NCI-H748 treated with DMSO at 0.1 percent for 48 hours (cell line): ENCODE measurements at places on chromosomes 11 and 22.

- no peak for DNase-seq
Measured at GRCh38 chr11:79258576-79258975, 182.3 kb downstream of the TENM4 start.

GRCh38 chr11:6297831-6298230 lies 22.5 kb downstream of the CAVIN3 start:
- DNase-seq = no peak

- DNase-seq = no peak
Measured at GRCh38 chr11:114153224-114153623, 93.7 kb downstream of the ZBTB16 start.

DNA sequence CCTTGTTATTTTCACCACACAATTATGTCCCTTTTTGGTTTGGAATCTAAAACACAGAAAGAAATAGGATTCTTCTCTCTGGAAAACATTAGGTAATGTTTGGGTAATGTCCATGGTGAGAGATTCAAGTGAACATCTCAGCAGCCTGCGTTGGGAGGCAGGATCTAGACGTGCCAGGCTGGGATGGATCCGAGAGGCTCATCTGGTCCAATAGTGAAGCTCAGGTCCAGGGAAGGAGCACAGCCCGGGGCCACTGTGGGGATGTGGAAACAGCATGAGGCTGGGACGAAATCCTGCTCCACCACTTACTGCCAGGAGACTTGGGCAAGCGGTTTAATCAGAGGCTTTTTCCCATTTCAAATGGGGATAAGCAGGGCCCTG lies 109.9 kb downstream of the CSNK2A3 start:
- DNase-seq = no peak

DNA sequence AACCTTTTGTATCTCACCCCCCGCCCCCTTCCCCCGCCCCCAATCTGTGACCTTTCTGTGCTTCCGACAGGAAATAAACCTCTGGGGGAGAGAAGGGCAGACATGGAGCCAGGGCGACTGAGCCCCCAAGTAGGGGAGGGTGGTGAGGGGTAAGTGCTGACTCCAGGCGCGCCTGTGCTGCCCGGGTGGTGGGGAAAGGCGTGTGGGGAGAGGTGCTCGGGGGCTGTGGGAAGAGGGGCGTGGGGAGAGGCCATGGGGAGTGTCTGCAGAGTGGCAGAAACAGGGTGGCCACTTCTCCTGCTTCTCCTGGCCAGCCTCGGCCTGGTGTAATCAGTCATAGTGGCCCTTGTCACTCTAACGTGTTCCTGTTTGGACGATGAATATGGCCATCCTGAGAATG lies 8.0 kb downstream of the SLC16A8 start:
- DNase-seq = no peak

GRCh38 chr11:64498136-64498535 lies 92.9 kb upstream of the SLC22A12 start:
- no peak for DNase-seq

DNA sequence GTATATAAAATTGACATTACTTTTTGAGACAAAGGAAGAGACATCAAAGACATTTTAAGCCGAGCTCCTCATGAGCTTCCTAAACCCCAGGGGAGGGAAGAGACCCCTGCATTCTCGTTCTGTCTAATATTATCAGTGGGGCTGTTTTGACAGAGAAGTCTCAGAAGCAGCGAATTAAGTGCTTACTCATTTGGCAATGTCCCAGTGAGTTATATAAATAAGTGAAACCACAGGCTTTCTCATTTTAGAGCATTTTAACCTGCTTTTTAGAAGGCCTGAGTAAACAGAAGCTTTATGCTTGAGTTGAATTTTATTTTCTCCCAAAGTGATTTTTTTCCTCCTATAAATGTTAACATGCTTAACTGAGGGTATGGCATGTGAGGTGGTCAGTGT lies 23.2 kb upstream of the C1QTNF4 start:
- no peak for DNase-seq

DNA sequence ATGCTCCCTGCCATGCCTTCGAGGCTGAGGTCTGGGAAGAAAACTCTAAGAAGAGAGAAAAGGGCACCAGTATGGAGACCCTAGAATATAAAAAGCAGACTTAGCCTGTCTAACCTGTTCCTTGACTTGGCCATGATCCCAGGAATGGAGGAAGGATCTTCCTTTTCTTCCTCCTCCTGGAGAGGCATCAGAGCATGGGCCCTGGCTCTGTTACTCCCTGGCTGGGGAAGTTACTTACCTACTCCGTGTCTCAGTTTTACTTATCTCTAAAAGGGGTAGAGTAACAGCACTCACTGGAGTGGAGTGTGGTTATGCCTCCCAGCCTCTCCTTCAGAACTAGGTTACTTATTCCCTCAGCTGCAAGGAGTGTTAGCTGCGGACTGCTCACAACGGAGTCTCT lies 55.2 kb upstream of the PHF21A start:
- DNase-seq = no peak

DNA sequence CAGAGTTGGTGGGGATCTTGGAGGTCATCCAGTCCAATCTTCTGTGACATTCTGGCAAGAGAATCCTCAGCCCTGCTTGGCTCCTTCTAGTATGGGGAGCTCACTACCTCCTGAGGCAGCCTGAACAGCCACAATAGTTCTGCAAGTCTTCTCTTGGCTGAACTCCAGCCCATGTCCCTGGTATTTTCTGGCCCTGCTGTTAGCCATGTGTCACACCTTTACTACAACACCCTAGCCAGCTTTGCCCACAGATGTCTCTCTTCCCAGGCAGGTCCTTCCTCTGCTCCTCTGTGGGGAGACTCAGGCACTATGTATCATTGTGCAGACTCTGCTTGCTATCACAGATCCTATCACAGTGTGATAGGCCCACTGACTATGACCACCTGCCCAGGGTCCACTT lies 297.7 kb downstream of the CTTN start:
- DNase-seq = no peak

DNA sequence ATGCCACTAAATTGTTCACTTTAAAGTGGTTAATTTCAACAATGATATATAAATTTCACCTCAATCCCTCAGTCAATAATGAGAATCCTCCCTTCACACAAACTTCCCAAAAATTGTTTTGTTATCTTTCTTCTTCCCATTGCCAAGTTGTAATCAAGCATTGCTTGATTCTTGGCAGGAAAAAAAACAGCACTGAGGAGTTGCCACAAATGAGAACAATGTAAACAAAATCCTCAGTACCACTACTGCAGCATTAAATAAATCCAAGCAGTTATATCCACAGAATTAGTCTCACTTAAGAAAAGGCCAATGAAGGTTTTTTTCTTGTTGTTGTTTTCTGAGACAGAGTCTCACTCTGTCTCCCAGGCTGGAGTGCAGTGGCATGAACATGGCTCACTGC lies 38.2 kb downstream of the FAM168A start:
- no peak for DNase-seq

DNA sequence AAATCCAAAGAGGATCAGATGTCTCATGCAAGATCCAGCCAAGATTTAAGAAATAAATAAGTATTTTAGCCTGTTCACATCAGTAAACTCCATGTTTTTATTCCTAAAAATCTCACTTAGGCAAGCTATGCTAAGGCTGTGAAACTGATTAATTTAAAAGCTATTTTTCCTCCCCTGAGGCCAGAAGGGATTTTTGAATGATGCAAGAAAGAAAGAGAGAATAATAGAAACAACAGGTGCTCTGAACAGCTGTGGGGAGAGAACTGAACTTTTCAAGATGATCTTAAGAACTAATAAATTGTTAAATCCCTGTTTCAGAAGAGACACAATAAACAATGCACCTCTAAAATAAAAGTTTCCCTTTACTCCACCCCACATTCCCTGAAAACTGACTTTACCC lies 241.6 kb downstream of the DLG2 start:
- DNase-seq = no peak

- DNase-seq = no peak
Measured at GRCh38 chr11:96205460-96205809, 137.6 kb downstream of the MAML2 start.

GRCh38 chr11:85346484-85346883 lies 280.7 kb downstream of the DLG2 start:
- DNase-seq = no peak

GRCh38 chr22:19764636-19765476 lies 4.3 kb downstream of the TBX1 start:
- no peak for DNase-seq

DNA sequence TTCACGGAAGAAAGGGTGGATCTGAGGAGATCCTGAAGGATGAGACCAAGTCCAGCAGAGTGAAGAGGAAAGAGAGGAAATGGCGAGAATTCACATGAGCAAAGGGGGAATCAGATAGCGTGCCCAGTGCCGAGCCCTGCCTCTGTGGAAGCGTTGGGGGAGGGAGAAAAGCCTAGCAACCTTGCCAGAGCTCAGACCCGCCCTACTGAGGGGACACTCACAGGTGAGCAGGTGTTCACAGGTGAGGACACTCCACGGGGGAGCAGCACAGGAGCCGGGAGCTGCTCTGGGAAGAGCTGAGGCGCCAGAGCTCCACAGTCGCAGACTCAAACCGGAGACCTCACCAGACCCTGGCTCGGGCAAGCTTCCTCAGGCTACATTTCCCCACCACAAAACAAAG lies 56.2 kb downstream of the MICAL3 start:
- DNase-seq = no peak

- no peak for DNase-seq
Measured at GRCh38 chr11:82384308-82384707, 349.4 kb downstream of the FAM181B start.

- no peak for DNase-seq
Measured at GRCh38 chr11:35040221-35040942, 98.6 kb upstream of the CD44 start.

DNA sequence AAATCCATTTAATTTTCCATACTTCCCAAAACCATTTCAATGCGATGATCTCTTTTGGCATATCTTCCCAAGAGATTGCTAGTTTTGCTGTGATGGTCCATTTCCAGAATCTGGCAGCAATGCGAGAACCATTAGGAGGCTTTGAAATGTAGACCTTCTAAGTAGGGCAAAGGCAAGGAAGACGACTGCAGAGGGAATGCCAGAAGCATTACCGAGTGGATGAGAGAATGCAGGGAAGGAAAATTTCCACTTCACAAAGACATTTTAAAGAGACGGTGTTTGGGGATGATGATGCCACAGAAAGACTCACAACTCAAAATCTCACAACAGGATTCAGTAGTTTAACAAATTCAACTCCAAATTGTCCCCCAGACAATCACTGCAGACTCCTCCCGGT lies 471 bp upstream of the CEP126 start:
- no peak for DNase-seq

DNA sequence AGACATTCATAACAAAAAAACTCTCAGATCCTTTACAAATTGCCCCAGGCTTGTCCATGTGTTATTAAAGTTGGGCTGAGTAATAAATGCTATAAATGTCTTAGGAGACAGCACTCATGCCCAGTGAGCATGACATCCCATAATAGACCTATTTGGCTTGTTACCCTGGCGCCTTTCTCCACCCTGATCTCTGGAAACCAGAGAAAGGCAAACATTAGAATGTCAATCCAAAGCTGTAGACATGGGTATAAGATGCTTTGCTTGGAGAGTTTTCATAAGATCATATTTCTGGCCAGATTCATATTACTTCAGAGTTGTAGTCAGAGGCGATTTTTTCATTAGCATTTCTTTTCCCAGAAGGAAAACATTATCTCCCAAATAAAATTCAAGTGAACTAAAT lies 161.3 kb upstream of the UBASH3B start:
- DNase-seq = no peak

DNA sequence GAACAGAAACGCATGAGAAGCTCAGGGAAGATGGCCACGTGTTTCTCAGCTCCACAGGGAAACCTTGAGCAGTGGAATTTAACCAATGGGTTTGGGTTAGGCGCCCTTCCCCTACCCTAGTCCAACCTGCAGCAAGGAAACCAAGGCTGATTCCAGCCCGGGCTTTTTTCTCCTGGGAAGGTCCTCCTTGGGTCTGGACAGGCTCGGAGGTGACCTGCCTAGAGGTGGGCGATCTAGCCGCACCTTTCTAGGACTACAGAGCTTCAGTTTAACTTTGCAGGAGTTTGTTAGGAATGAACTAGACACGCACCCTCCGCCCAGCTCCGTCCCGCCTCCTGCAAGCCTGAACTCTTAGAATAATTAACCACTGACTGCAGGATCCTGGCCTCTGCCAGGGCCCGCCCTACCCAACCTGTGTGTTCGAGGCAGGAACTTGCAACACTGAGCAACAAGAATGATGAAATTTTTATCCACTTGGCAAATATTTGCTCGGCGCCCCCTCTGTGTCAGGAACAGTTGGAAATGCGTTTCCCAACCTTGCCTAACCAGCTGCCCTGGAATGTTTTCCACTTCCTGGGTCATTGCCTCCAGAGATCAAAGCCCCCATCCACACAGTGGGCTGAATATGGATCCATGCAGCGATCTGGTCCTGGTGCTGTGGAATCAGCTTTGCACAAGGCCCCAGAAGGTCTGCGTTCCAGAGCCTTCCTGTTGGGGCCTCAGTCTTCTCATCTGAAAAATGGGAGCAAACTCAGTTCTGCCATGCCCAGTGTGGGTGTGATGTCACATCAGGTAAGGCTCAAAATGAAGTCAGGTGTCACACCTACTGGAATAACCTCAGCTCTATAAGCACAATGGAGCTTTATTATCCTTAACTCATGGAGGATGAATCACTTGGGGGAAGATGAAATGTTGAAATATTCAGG lies 13.3 kb downstream of the MPST start:
- DNase-seq = no peak

GRCh38 chr11:131504199-131504949 lies 134.0 kb downstream of the NTM start:
- DNase-seq = no peak

GRCh38 chr11:10314199-10315072 lies 9.6 kb downstream of the ADM start:
- no peak for DNase-seq

DNA sequence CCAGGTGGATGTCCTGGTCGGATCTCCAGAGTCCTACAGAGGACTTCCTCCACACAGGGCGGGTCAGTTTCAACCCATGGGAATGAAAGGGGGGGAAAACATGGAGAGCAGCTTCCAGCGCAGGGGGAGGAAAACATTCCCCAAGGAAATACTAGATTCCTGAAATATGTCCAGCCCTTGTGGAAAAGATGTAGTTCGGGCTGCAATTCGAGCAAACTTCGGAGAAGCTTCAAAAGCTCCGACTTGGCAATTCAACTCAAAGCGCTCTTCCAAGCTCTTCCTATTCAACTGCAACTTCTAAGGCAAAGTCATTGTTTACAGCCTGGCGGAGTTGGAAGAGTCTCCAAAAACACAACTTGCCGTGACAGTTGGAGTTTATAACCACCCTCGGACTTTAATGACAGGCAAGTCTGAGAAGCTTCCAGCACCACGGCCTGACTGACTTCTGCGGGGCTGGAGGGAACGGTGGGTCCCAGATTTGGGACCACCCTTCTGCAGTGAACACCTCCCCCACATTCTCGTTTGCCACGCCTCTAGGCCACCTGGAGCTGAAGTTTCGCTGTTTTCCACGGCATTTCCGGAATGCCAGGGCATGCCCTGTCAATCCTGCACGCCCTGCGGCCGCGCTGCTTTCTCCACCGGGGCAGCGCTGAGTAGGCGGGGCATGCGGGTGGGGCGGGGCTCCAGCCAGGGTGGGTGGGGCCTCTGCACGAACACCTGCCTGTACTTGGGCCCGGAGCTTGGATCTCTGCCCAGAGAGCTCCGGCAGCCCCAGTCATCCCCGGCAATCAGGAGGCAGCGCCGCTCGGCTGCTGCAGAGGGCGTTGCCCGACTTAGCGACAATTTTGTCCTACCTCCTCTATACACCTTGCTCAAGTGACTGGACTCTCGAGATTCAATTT lies 49.0 kb upstream of the BIRC3 start:
- DNase-seq = peak; percentile 73
